ENCODE measurements at places on chromosomes 3 and 15.

GRCh38 chr15:74543583-74543982 lies 2.6 kb downstream of the ARID3B start:
- no peak for DNase-seq

GRCh38 chr3:69032142-69032541 lies 18.7 kb upstream of the EOGT start:
- no peak for DNase-seq

DNA sequence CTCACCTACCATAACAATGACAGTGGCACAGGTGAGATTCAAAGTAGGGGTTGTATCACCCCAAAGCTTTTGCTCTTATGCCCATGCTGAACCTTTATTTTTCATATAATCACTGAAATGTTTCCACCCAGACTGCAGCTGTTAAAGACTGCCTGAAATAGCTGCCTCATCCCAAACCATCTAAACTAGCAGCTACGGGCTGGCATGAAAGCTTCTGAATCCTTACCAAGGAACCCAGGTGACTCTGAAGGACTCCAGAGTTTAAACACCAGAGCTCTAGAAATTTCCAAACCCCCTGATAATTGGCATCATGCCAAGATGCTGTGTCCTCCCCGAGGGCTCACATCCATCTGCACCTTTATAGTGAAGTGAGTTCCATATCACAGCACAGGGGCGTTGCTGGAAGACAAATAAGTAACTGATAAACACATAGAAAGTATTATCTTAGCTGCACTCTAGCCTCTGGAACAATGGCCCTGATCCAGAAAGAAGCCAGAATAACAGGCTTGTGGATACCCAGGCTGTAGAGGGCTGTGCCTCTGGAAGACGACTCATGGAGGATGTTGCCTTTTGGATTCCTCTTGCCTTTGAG lies 238.9 kb downstream of the CADPS start:
- DNase-seq: no peak

- no peak for DNase-seq
Measured at GRCh38 chr3:39513791-39514369, 46.4 kb downstream of the MOBP start.

DNA sequence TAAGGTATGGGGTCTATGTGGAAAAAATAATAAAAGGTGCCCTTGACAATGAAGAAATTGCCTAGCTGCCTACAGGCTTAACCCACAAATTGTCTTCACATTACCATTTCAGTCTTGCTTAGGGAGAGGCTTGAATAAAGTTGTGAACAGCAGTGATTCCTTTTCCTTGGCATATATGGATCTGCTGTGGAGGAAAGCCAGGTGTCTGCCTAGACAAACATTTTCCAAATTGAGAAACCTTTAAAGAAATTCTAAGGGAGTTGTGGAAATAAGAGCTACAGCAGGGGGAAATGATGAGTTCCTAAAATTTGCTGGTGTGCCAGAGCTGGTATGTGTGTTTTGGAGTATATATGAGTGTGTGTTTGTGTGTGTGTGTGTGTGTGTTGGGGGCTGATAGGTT lies 452.1 kb downstream of the NTRK3 start:
- no peak for DNase-seq

GRCh38 chr15:36178303-36178633 lies 401.2 kb upstream of the CDIN1 start:
- no peak for DNase-seq

- no peak for DNase-seq
Measured at GRCh38 chr3:70973558-70973957, 610.0 kb downstream of the FOXP1 start.

GRCh38 chr3:61612211-61613194 lies 51.1 kb downstream of the PTPRG start:
- DNase-seq: no peak

- DNase-seq: no peak
Measured at GRCh38 chr3:126159476-126159875, 20.9 kb downstream of the ALDH1L1 start.

Data from Panc1 (cell line).